ENCODE measurements at places on chromosomes 4 and X.

DNA sequence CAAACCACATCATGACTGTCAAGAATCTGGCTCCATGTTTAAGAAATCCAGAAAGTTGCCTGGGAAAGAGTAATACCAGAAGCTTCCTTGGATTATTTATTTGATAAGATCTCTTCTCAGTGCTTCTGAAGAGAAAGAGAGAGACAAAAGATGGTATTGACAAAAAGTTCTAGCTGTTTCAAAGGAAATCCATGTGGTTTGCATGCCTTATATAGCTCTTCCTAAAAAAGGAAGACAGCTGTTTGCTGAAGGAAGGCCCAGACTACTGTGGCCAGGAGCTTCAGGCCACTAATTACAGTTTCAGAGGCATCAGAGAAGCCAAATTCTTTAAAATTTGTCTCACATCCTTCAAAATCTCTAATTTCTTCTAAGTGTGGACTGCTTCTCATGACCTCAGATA lies 565.2 kb upstream of the SLIT2 start:
- no peak for DNase-seq

DNA sequence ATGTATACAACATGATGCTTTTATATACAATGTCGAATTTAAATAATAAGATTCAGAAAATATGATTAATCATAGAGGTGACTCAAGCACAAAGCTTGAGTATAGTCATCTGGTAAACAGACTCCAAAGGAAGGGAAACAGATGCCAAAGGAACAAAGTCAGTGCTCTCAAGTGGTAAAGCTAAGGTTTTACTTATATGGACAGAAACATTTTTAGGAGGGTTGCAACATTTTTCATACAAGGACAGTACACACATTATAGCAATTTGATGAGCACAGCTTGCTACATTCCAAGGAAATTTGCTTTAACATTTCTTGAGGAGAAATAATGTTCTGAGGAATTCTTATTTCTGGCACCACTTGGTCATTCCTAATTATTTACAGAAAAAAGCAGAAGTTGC lies 333.4 kb upstream of the AADAT start:
- DNase-seq: no peak

DNA sequence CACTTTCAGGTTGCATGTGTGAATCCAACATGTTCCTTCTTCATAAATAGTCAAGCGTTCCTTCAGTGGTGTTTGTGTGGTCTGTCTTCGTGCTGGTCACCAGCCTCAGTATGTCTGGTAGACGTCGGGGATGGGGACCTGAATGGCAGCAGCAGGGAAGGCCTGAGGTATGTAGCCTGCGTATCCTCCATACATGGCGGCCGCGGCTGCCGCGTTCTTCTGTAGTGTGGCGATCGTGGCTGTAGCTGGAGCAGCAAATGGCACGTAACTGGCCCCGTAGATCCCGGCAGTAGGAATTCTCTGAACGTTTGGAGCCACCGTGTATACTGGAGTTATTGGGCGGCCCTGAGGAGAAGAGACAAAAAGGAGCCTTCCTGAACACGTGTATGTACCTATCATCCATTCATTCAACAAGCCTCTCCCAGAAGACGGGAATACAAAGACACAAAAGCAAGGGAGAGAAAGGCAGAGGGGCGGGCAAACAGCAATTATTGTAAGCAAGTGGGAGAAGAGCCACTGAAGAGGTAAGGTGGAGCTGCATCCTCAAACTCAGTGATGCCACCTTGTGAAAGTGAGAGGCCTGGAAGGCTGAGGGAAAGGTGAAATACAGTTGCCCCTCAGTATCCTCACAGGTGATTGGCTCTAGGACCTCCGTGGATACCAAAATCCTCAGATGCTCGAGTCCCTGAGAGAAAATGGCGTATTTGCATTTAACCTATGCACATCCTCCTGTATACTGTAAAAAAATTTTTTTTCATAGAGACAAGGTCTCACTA lies 90.9 kb downstream of the CHRNA9 start:
- DNase-seq: no peak

- no peak for DNase-seq
These were observed 589.2 kb upstream of the NR3C2 start for GRCh38 chr4:149031399-149031798.

GRCh38 chr4:189049682-189050081 lies 891.0 kb upstream of the FRG1 start:
- no peak for DNase-seq

DNA sequence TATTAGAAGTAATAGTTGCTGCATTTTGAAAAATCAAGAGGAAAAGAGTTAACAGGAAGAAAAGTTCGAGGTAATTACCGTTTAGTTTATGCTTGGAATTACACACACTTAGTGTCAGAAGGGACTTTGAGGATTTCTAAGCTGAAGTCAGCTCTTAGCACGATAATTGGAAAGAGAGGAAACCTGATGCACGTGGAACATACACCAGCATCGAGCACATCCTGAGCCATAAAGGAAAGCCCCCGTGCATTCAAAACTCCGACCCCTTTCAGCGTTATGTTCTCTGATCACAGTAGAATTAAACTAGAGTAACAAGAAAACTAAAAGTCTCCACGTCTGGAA lies 400 bp upstream of the PAQR3 start:
- DNase-seq: no peak

DNA sequence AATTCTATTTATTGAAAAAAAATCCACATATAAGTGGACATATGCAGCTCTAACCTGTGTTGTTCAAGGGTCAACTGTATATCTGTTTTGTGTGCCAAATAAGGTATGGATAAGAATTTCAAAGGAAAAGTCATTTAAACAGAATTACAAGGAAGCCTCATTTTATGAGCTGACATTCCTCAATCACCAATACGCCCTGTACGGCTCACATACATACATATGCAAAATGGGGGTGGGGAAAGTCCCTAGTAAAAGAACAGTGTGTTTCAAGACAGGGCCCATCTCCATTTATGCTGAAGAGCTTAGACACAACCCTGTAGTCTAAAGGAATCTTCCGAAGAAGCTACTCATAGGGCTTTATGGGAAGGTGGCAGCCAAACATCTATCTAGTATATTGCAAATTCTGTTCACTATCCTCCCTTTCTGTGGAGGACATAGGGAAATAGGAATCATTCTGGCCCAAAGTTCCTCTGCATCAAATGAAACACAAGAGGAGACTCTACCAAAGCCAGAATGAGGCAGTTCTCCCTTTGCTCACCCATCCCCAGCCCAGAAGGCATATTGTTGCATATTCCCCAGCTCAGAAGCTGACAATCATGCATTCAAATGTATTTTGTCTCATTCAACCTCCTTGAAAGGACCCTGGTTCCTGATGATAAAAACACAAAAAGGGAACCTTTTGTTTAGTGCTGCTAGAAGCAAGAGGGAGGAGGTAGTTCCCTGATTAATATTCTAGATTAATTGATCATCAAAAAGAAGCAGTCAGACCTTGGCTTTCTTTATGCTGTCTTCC lies 13.7 kb upstream of the ZBTB33 start:
- DNase-seq: no peak

GRCh38 chr4:108725457-108725856 lies 37.4 kb downstream of the ETNPPL start:
- no peak for DNase-seq

DNA sequence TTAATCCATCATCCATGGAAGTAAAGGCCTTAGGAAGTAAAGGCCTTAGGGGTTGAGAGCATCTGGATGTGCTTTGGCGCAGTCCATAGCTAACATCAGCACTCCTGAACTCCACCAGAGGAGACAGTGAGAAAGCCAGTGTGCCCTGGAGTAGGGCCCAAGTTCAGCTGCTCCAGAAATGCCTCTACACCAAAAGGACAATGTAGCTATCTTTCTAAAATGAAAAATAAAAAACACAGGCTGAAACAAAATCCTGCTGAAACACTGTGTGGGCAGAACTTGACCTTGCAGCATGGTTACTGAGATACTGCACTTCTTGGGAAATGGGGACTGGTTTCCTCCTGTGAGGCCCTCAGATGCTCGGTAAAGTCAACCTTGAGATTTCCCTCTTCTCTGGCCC lies 29.3 kb downstream of the SH3RF1 start:
- DNase-seq: no peak

DNA sequence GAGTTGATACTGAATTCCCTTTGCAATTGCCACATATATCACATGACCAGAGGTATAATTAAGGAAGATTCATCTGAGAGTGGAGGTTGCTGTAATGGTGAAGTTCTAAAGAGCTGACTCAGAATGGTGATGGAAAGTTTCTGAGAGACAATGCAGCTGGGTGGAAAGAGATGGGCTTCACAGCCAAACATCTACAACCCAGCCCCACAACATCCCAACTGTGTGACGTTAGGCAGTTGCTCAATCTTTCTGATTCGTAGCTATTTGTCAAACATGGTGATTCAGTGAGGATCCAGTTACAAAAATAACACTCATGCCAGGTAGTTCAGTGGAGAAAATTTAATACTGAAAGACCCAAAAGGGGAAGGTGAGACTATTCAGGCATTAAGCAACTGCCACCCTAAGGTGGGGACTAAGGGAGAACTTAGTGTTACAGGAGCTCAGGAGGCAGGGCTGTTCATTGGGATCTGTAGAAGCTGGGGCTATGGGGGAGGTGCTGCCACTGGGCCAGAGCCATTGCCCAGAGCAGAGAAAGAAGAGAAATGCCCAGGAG lies 6.9 kb upstream of the AFF1 start:
- DNase-seq: no peak

DNA sequence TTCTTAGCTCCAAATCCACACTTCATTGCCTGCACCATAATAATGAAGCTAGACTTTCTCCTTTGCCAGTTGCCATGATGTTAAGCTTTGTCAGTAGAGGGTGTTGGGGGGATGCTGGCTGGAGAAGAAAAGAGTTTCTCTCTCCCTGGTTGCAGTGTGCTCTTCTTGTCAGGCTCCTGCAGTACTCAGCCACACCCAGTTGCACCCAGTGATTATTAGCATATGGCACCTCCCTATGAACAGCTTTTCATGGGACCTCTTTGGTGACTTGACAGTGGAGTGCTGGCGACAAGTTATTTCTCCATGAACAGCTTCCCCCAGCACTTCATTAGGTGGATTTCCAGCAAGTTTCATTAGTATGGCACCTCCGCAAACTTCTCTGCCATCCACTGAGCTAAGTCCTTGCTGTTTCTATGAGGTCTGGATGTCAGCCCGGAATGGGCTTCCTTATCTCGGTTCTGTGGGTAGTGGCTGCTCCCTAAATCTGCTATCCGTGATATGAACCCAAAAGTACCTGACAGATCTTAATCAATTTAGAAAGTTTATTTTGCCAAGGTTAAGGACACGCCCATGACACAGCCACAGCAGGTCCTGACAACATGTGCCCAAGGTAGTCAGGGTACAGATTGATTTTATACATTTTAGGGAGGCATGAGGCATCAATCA lies 18.8 kb upstream of the OTUD4 start:
- no peak for DNase-seq

DNA sequence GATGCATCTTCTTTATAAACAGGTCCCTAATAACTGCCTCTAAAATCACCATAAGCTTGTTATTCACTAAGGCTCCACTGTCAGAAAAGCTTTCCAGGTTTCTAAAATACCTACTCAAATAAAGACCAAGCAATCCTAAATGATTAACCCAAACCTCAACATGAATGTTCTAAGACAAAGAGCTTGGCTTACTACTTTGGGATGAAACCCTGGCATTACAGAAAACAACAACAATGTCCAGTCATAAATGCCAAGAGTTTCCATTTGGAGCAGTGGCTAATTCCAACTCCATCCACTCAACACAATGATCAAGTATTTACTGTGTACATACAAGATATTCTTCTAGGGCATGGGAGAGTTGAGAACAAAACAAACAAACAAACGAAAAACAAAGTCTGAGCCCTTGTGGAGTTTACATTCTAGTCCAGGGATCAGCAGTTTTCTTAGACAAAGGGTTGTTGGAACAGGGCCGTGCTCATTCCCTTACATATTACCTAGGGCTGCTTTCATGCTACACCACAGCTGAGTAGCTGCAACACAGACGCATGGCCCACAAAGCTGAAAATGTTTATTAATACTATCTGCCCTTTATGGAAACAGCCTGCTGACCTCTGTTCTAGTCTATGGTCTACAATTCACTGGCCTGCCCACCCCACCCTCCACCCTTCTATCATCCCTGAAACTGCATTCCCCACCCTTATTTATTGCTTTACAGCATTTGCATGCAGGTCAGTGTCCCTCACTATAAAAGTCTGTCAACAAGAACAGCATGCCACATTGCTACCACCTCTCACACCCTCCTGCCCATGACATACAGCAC lies 23.7 kb downstream of the ABCG2 start:
- DNase-seq: no peak

DNA sequence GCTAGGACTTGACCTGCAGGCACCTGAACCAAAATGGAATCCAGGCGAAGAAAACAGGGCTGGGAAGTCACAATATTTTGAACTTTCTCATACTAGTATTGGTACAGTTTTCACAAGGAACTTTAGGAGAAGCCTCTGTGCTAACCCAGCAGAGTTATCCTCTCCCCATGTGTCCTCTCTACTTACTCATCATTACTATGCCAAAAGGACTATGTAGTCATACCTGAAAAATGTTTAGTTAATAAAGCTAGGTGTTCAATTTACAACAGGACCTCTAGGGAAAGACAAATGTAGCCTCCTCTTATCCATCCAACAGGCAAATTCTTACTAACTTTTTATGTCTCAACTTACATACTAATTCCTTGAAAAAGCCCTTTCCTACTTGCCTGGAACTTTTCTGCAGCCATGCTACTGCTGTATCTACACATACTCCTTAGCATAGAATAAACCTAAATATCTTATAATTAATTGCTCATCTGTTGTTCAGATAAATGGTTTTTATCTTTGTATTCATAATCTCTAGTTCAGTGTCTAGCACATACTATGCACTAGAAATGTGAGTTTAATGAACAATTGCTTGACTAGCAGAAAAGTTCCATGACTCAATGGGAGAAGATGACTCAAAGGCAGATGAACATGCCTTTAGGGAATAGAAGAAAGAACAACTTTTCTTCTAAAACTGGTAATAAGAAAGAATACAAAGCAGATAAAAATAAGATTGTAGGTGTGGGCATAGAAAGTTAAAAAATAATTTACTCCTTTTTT lies 215.5 kb upstream of the VEGFC start:
- DNase-seq: no peak
